ENCODE measurements at places on chromosomes 1 and 21.

DNA sequence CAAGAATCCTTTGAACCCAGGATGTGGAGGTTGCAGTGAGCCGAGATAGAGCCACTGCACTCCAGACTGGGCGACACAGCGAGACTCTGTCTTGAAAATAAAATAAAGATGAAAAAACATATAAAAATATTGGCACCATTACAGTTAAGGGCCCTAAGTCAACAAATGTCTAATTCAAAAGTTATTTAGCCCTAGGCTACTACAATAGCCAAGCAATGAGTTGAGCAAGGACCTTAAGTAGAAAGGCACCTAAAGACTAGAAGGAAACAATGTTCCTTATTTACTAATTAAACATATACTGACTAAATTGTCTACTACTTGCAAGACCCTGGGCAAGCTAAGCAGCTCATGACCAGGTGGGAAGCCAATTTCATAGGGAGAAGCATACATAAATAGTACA, 4.1 kb downstream of the PIK3R3 start:
- no peak for DNase-seq

- peak; percentile 88 for DNase-seq
These were observed 10.8 kb downstream of the GPR3 start for GRCh38 chr1:27403065-27403726.

DNA sequence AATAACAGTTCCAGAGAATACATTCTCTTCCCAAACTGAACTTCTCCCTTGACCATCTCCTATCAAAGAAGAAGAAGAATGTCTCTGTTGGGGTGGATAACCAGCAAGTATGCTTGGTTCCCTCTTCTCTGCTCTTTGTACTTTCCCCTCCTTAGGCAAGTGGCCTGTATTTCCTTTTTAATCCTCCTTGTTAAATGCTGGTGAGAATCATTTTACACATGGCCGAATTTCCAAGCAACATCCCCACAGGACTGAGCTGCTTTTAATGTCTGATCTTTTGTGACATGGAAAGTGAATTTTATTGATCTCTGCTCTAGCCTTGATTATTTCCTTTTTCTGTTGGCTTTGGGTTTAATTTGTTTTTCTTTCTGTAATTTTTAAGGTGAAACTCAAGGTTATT, 336.7 kb downstream of the DUSP10 start:
- no peak for DNase-seq

- no peak for DNase-seq
These were observed 318.3 kb downstream of the RRAGC start for GRCh38 chr1:38541223-38541622.

DNA sequence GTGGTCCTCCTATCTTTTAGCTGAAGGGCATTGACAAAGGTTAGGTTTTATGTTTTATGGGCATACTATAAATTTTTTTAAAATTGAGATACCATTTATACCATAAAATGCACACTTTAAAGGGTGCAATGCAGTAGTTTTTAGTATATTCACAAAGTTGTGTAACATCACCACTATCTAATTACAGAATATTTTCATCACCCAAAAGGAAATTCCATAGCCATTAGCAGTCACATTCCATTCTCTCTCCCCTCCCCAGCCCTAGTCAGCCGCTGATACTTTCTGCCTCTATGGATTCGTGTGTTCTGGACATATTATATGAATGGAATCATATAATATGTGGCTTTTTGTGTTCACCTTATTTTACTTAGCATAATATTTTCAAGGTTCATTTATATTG, 135.8 kb upstream of the B3GALT2 start:
- DNase-seq: no peak

DNA sequence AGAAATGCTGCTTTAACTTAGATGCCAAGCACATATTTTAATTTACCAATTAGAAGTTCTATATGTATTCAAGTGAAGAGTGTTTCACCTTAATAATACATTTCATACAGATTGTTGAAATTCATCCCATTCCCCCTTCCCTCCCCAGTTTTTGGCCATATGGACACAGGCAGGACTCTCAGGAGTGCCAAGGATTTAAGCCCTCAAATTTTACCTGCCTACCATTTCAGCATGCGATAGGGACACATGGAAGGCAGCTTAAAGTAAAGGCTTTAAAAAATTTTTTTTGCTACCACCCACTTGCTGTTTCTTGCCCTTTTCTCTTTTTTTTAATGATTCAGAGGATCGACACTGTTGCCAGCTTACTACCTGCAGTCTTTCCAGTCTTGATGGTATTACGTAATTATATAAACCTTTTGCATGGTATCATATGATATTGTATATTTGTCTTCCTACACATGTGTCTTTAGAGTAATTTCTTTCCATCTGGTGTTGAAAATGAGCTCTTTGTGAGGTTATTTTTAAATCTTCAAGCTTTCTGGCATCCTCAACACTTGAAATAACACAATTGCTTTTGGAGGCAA, 7.0 kb downstream of the EPB41 start:
- DNase-seq: no peak

DNA sequence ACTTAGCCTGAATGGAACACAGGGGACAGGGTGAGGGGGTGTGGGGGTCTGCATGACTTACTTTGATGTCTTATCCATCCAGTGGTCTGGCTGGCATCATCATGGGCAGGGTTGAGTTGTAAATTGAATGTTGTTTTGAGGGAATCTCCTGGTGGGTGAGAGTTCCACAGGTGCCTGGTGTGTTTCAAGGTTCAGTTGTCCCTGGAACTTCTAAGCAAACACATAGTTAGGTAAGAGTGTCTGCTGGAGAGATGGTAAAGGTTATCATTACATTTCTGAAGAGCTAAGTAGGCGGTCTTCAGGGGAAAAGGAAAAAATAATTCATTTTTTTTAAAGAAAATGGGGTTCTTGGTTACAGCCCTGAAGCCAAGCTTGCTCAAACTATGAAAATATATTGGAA, 46.0 kb upstream of the SIPA1L2 start:
- no peak for DNase-seq

Data from ELF-1 (cell line).